Fibroblast of skin of right quadriceps (primary cell): ENCODE measurements at places on chromosomes 7 and 10.
A peak's percentile ranks its signal among the peaks of the same experiment; 100 is the strongest.

DNA sequence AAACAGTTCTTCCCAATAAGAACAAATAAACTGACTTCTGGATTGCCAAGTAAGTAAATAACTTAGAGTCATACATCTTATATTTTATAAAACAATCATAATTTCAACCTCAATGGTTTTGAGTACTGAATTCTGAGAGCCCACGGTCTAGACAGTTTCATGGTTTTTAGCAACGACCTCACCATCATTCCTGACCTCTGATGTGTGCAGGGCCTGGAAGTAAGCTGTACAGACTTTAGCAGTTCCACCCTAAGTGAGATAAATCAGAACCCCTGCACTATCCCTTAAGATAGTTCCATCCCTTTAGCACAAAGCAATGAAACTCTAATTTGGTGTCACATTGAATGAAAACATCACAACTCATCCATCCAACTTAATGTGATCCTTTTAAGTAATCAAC, 86.0 kb downstream of the NEBL start:
- no peak for DNase-seq

DNA sequence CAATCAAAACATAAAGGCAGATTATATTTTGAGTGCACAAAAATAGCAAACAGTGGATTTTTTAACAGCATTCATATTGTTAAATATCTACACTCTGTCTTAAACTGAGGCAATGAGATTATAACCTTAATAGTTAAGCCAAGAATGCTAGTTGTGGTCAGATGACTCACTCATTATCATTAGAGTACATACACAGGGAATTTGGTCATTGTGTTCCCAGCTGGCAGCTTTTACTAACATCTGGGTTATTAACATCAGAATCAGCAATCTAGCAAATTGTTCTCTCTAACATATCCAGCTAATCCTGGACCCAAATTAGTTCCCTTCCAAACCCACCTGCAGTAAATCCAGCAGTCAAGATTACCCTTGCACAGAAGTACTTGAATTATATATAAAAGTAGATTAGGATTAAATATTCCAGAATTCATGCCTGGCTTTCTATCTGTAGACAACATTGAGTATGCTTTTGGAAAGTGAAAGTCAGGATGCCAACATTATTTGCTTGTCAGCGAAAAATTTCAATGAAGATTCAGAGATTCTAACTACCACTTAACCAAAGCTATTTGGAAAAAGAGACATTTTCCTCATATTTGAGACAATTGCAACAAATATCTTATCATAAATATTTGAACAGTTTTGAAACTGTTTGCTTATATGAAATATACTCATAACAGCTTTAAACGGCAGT, 1035.6 kb upstream of the PHF14 start:
- DNase-seq: peak; percentile 37

GRCh38 chr7:139431459-139431858, 52.0 kb downstream of the KLRG2 start:
- no peak for DNase-seq

GRCh38 chr7:125057963-125058362, 128.3 kb upstream of the POT1 start:
- no peak for DNase-seq

- peak; percentile 39 for DNase-seq
These were observed 90.2 kb downstream of the UBE3C start for GRCh38 chr7:157228864-157229422.

DNA sequence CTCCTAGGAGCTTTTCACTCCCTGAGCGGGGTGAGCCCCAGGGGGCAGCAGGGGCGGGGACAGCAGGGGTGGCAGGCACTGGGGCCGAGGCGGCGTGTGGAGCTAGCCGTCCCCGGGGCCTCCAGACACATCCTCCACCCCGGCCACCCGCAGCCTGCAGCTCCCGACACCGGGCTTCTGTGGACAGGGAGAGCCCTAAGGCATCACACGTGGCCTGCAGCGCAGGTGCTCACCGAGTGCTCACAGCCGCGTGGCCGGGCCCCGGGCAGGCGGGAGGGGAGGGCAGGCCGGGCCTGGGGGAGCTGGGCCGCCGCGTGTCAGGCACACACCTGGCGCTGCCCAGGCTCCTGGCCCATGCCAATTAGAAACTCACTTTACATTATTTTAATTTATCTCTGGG, 51.4 kb downstream of the MICALL2 start:
- DNase-seq: no peak

- DNase-seq: no peak
These were observed 5.3 kb downstream of the CFTR start for GRCh38 chr7:117485118-117485620.

- DNase-seq: peak; percentile 44
These were observed 494 bp downstream of the PALS2 start for GRCh38 chr7:24573554-24574338.

GRCh38 chr10:33939410-33939809, 604.9 kb upstream of the NRP1 start:
- no peak for DNase-seq

- no peak for DNase-seq
These were observed 314.7 kb upstream of the ZNF32 start for GRCh38 chr10:43963379-43963778.

DNA sequence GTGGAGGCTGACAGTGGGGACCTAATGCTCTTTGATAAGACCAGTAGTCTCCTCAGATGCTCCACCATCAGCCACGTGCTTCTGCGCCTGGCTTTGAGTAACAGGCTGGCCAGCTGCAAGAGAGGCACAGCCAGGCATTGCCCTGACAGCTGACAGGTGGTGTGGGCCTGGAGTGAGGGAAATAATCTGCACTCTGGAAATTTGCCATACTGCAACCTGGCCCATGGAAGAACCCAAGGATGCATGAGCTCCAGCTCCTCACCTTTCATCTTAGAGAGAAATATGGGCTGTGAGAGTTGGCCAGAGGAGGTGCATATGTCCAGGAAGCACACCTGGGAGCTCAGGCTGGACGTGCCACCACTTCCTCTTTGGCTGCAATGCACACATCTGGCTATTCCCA, 118.9 kb downstream of the PLXDC2 start:
- DNase-seq: no peak

DNA sequence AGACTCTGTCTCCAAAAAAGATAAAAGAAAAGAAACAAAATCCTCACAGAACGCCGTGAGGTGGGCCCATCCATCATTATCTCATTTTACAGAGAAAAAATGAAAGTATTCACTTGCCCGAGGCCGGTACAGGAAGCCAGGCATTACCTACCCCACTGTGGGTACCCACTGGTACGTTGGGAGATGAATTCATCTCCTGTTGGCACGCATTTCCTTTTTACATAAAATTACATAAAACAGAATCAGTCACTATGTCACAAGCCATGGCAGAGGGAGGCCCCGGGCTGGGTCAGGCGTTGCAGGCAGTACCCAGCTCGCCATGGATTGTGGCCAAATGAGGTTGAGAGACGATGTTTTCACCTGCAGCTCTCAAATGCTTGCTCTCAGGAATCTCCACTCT, 38.6 kb upstream of the TNRC18 start:
- no peak for DNase-seq

GRCh38 chr10:75712242-75712880, 280.9 kb downstream of the LRMDA start:
- no peak for DNase-seq

GRCh38 chr10:43263551-43264343, 3.1 kb downstream of the RASGEF1A start:
- DNase-seq: no peak

DNA sequence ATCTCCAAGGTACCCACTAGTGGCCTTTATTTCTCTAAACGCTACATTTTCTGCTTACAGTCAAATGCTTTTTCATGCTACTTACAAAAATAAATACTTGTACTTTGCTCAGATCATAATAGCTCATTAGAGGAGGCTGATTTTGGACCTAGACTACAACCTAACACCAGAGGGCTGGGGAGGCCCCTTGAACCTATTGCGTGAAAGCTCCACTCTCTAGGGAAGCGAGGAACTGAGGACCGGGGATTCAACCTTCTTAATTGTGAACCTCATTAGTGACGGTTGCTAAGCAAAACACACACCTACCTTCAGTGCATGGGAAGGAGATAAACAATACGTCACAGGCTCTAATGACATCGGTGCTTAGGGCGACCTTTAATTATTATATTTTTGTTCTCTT, 92.1 kb downstream of the EBF3 start:
- DNase-seq: no peak

- peak; percentile 55 for DNase-seq
These were observed 578 bp downstream of the ZMYND11 start for GRCh38 chr10:135601-136464.

- DNase-seq: peak; percentile 20
These were observed 25.5 kb downstream of the PRR15 start for GRCh38 chr7:29588900-29589696.

DNA sequence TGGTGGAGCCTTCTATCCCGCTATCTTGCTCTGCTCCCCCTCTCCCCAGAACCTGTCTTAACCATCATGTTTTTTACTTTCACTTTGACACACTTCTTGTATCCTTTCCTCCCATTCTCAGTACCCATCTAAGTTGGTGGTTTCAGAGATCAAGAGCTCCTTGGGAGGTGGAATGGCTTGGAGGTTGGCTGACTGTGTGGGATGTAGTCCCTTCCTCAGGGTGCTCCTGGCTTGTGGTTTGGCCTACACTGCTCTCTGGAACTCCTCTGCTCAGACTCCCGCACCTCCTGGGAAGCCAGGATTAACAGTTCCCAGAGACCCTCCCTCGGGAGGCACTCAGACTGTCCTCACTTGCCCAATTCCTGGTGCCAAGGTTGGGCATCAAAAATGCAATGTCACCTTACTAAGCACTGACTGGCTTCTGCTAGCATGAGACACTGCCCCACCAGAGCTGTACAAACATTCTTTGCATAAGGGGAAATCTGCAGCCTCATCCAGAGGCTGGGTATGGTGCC, 93.1 kb upstream of the NAMPT start:
- DNase-seq: no peak

- no peak for DNase-seq
These were observed 11.7 kb downstream of the SLC39A12 start for GRCh38 chr10:17963431-17963830.

GRCh38 chr7:130216750-130217149, 9.1 kb downstream of the SSMEM1 start:
- DNase-seq: no peak

- no peak for DNase-seq
These were observed 59.8 kb downstream of the MAPK8 start for GRCh38 chr10:48366261-48366660.

GRCh38 chr7:96426027-96426426, 104.1 kb upstream of the SLC25A13 start:
- DNase-seq: peak; percentile 3

DNA sequence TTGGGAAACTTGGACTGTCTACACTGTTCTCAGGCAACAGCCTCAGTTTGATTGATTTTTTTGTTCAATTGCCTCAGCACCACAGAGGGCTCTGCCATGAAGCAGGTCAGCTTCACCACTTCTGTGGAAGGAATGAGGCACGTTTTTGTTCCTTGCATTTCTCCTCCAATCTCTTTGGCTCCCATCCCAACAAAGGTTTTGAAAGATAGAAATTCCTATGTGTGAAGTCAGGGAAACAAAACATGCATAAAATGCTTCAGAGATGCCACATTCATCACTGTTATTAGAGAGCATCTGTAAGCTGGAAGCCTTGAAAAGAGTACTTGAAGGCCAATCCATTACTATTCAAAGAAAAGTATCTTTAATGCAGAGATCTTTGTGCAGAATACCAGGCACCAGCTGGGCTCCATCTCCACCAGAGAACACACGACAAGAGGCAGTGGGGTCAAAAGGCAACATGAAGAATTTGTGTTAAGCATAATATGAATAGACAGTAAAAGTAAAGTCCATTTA, 249.1 kb upstream of the LYZL1 start:
- DNase-seq: peak; percentile 94

DNA sequence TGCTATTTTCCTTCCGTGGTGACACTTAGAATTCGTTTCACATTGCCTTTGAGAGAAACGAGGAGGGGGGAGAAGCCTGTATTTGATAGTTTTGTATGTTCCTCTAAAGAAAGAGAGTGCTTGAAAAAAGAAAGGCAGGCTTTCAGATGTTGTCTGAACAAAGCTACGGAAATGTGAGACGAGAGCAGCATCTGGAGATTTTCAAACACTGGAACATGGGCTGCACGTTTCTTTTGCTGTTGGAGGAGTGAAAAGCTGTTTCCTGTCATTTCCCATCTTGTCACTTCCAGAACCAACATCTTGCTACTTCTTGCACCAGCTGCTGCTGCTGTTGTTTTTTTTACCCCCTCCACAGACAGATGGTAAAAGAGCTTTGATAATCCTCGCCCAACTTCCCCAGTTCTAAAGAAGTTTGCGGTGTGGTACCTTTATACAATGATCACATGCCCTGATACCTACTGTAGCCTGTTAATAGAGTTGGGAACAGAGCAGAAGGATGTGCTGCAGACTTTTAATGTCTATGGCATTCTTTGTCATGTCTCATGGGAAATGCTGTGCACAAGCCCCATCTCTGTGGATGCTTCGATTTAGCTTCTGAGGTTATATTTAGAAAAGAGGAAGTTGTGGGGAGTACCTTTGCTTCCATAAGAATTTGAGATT, 408.1 kb downstream of the AUTS2 start:
- DNase-seq: peak; percentile 23

GRCh38 chr7:91326516-91327199, 62.4 kb downstream of the FZD1 start:
- no peak for DNase-seq

GRCh38 chr10:110346914-110347313, 42.2 kb upstream of the SMNDC1 start:
- DNase-seq: no peak

DNA sequence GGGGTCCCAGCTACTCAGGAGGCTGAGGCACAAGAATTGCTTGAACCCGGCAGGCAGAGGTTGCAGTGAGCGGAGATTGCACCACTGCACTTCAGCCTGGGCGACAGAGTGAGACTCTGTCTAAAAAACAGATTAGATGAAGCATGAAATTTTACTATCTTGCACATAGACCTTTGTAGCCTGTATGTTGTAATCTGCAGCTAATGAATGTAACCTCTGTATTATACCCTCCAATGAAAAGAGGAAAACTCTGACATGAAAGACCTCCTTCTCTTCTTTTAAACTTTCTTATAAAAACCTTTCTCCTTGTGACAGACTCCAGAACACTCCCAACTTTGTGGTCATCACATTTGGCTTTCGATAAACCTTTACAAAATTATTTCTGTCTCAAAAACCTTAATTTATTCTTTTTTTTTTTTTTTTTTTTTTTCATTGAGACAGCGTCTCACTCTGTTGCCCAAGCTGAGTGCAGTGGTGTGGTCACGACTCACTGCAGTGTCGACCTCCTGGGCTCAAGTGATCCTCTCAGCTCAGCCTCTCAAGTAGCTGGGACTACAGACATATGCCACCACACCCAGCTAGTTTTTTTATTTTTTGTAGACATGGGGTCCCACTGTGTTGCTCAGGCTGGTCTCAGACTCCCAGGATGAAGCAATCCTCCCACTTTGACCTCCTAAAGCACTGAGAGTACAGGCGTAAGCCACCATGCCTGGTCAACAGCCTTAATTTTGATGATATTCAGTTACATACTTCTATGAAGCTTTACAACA, 97.4 kb downstream of the SVOPL start:
- no peak for DNase-seq

GRCh38 chr10:132670546-132671227, 115.3 kb downstream of the NKX6-2 start:
- DNase-seq: no peak

GRCh38 chr7:63789378-63790176, 209.1 kb upstream of the ZNF722 start:
- no peak for DNase-seq

- no peak for DNase-seq
These were observed 40.8 kb upstream of the DLD start for GRCh38 chr7:107850216-107850615.
